Stimulated activated naive CD8-positive, alpha-beta T cell treated with anti-CD3 and anti-CD28 coated beads, Interleukin-15, Interleukin-2, amounts not matched to agents 100 U/mL and 50 U/mL, for 24 hours (primary cell): ENCODE measurements at places on chromosomes 12 and 14.

DNA sequence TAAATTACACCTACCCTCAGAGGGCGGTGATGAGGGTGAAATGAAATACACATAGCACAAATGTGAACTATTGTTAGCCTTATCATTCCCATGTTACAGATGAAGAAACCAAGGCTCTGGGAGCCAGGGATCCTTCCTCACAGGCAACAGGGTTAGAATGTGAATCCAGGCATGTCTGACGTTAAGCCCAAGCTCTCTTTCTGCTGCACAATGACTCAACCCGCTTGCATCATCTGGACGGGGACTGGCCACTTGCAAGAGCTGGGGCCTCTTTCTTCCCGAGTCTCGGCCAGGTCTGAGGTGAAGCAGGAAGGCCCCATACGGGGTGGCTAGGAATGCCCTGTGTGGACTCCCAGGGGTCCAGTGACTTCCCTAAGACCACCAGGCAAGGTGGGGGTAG is 105.2 kb downstream of the RBM19 start:
- no peak for DNase-seq

DNA sequence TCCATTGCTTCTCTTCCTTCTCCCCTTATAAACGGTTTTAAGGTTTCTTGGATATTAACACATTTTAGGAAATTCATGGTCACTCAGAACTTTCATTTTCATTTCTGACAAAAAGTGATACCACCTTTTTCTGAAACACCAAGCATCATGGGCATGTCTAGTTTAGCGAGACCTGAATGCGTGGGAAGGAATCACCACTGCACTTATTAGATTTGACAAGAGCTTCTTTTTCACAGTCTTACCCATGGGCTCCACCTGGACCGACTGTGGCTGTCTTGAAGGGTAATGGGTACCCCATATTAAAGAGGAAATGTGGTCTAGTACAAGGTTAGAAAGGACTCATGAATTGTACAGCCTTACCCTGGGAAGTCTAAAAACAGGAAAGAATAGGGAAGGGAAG is 95.4 kb downstream of the KCNK10 start:
- DNase-seq, result no peak

DNA sequence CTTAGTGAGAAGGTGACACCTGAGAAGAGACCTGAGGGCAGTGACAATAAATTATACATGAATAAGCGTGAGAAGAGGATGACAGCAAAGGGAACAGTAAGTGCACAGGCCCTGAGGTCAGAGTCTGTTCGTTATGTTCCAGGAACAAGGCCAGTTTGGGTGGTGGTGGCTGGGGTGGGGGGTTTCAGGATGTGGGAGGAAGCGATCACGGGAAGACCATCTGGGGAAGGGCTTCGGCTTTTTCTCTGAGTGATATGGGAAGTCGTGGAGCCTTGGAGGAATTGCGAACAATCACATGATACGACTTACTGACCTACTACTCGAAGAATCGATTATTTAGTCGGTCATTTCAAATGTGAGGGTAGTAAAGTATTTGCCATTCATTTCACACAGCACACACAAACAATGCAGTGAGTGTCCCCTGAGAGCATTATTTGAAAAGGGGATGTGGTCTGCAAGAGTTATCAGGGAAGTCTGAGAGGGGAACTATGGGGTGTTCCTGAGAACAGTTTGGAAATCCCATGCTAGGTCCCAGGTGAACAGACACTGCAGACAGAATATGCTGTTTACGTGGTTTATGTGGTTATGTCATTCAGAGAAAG is 94.7 kb downstream of the SLC38A1 start:
- DNase-seq, result no peak

GRCh38 chr12:19760611-19761010 is 321.3 kb downstream of the AEBP2 start:
- no peak for DNase-seq

DNA sequence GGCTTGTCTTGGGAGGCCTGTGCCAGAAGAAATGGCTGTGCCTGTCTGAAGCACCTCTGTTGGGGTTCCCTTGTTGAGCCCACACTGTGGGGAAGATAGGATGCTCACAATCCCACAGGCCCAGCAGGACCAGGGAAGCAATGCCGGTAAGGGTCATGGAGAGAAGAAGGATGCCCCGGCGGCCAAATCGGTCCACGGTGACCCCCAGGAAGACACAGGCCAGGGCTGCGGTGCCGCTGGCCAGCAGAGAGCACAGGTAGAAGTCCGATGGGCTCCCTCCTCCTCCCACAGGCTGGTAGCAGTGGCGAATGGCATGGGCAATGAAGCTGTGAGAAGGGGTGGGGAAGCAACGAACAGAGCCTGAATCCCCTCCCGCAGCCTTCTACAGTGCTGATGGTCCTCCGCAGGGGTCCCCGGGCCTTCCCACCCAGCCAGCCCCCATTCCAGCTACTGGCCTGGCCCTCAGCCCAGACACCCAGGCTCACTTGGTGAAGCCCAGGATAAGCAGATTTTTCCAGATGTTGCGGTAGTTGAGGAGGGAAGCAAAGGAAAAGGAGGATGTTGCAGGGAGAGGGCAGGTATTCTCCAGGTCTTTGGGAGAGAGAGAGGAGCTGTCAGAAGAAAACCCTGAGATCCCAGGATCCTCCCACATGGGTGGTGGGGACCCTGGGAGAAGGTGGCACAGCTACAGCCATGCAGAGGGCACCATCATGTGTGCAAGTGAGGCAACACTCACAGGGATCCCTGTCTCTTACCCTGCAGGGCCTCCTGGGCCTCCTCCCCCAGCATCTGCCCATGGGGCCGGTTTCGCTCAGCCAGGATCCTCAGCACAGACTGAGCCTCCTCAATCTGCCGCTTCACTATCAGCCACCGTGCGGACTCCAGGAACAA is 5.0 kb downstream of the SLC22A17 start:
- DNase-seq, result no peak

DNA sequence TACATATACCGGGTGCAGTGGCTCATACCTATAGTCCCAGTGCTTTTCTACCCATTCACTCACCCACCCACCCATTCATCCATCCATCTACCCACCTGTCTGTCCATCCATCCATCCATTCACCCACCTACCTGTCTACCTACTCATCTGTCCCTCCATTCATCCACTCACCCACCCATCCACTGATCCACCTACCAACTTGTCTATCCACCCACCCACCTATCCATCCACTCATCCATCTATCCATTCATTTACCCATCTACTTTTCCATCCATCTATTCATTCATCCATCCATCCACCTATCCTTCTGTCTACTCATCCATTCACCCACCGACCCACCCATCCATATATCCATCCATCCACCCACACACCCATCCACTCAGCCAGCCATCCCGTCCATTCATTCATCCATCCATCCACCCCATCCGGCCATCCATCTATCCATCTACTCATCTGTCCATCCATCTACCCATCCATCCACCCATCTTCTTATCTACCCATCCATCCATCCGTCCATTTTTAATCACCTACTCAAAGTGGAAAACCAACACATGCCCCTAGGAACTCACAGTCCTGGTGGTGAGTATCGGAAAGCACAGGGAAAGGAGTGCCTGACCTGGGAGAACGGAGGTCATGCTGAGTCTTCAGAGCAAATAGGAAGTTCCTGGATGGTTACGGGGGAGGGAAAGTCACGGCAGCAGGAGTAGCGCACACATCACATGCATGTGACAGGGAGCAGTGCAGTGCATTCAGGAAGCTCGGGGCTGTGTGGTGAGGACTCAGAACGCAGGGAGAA is 20.0 kb downstream of the DDX51 start:
- DNase-seq, result no peak

GRCh38 chr12:127819056-127819455 is 447.9 kb upstream of the TMEM132C start:
- no peak for DNase-seq

- DNase-seq, result no peak
These were observed 181.7 kb upstream of the ARID2 start for GRCh38 chr12:45547822-45548221.

DNA sequence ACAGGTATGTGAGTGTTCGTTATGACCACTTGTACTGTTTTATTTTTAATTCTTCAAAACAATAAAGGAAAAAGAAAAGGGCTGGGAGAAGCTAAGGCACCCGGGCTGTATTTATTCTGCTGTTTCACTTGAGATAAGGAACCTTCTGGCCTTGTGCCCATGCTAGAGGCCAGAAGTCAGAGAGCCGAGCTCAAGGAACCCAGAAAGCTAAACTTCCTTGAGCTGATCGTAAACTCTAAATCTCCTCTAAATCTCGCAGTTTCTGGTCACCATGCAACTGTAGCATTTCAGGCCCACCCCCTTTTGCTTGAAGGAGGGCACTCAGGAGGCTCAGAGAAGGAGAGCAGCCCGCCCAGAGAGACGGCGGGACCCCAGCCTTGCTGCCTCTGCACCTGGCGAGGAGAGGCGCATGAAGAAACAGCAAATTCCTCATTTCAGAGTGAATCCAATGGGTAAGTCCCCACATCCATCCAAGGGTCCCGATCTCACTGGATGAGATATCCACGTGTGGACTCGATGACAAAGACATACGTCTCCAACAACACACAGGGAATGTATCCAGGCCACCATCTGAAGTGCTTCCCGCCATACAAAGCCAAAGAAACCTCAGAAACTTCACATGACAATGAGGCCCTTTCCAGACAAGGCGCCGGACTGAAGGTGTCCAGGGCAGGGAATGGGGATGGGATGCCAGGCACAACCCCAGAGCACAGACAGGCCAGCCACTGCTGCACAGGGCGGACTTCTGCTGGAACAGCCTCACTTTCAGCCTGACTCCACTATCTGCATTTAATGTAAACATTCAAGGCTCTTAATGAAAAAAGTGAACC is 14.6 kb downstream of the CCDC88C start:
- DNase-seq, result no peak

DNA sequence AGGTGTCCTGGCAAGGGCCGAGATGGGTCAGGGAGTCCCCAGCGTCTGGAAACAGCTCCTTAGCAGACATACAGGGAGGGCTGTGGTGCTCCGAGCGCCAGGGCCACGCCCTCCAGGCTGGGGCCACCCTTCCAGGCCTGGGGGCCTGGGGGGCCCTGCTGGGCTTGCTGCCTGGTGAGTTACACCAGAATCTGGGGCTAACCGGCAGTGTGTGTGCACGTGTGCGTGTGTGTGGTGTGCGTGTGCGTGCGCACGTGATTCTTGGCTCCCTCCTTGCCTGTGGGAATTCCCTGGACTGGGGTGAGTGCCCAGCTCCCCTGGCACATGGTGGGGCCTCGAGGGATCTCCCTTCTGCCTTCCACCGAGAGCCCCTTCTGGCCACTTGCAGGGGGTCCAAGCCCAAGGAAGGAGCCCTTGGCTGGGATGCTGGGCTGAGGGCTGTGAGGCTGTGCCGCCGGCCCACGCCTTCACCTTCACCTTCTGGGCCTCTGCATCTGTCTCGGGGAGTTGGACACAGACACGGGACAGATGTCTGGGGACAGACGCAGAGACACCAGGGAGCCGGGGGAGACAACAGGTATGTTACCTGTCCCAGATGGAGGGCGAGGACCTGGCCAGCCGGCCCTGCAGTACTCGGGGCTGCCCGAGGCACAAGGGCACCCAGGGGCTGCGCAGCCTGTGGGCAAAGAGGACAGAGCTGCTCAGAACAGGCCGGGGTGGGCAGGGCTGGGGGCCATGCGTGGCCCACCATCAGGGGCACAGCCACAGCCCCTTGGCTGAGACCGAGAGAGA is 37.2 kb downstream of the BEGAIN start:
- no peak for DNase-seq

DNA sequence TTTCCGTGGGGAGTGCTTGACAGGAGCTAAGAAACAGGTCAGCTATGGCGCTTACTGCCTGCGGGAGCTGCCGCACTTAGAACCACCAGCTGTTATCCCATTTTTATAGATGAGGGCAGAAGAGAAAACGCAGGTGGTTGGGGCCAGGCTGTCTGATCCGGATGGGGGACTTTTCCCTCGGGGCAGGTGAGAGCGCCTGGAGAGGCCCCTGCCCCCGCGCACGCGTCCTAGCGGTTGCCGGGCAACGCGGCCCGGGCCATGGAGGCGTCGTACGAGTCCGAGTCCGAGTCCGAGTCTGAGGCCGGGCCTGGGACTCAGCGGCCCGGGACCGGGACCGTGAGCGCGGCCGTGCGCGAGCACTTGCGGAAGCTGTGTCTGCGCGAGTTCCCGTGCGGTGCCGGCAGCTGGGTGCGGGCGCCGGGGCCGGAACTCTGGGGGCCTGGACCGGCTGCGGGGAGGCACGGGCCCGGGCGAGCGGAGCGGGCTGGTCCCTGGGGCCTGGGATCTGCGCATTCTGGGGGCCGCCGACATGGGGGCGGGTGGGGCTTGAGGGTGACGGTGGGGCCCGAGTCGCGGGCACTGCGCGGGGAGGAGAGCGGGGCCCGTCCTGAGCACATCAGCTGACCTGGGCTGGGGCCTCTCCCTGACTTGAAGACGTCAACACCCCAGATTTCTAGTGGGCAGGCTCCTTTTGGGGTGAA is at the start of gene LRRC43:
Gene LRRC43 (plus strand): TSS at position 237 of the 701 bp plus-strand sequence. CDS start 22 bp downstream, at position 259.
- peak; percentile 40 for DNase-seq

GRCh38 chr12:100173111-100173510 is 27.5 kb upstream of the ACTR6 start:
- DNase-seq, result no peak

DNA sequence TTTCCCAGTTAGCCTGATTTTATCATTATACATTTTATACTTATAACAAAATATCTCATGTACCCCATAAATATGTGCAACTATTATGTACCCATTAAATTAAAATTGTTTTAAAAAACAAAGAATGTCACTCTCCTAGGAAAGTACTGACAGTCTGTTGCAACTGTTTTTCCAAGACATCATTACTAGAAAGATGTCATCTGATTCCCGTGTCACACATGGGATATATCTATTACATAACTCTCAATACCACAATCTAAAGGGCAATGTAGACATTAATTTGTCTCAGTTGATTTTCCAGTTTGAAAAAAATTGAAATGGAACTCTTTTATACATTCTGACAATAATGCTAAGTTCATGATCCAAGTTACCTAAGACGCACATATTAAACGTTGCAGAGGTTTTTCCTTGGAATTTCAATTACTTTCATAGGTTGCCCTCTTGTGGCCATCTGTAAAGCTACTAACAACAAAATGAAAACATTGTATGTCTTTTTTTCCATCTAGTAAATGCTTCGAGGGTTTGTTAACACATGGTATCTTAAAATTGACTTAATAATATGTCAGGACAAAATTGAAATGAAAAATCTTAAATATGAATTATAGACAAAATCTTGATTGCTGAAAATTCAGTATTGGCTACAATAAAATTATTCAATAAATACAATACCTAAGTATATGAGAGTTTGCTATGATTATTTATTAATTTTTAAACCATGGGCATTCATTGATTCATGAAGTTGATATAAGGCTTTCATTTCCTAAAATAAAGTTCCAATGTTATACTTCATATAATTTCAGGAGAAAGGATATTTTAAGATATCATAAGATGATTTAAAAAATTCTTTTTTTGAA is 131.6 kb downstream of the PPFIA2 start:
- no peak for DNase-seq
